Left lung (tissue), 14 donors: ENCODE measurements at places on chromosomes 1 and 21. TPM values are rescaled to one million over a fixed set of nuclear protein-coding genes. Genes with fewer than 3 reads are reported as not detected.
A peak's percentile ranks its signal among the peaks of the same experiment; 100 is the strongest.

OR2M3 gene
- total RNA-seq, result not detected

DNA sequence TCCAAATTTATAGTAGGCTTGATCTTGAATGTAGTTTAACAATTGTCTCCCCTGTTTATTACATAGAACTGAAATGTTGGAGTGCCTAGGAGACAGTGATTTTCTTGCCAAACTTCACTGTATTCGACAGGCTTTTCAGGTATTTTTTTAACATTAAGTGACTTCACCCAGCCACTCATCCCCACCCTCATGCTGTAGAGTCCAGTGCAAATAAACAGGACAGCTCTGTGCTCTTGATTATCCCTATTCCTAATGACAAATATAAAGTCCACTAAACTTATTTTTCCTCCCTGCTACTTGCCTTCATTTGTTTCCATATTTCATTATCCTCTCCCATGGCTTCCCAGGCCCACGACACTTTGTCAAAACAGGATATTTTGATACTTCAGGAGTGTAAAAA is 29.2 kb upstream of the NEXN start:
- H3K4me1 ChIP-seq, result no peaks in the 10 kb centered on the region
- no peaks in the 10 kb centered on the region for H3K27me3 ChIP-seq
- no peak overlapping the region for H3K4me3 ChIP-seq
- no peaks in the 10 kb centered on the region for H3K36me3 ChIP-seq
- no peak overlapping the region for H3K27ac ChIP-seq
- DNase-seq, result no peak

DNA sequence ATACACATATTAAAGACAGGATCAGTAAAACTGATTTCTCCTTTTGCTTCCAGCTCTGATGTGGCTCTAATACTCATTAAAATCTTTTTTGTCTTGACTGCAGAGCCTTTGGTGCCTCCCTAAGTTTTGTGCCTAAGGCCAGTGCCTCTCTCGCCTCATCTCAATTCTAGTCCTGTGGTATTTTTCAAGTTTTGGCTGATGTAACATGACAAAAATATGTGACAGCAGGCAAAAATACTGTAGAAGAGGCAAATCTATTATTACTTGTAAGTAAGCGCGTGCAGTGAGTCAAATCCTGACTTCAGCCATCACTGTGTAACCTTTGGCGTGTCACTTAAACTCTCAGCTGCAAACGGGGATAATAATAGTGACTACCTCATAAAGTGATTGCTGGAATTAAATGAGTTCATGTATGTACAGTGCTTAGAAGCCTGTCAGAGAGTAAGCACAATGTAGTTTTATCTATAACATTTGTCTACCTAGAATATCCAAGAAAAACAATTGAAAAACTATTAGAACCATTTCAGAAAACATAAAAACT is 74.0 kb downstream of the MAB21L3 start:
- H3K4me1 ChIP-seq, result no peaks in the 10 kb centered on the region
- H3K27me3 ChIP-seq, result no peaks in the 10 kb centered on the region
- H3K36me3 ChIP-seq, result no peaks in the 10 kb centered on the region
- H3K4me3 ChIP-seq, result no peak overlapping the region
- H3K27ac ChIP-seq, result no peak overlapping the region

GRCh38 chr21:32481875-32482408 is 69.4 kb downstream of the EVA1C start:
- H3K4me3 ChIP-seq, result no peak overlapping the region
- no peaks in the 10 kb centered on the region for H3K27me3 ChIP-seq
- no peak for DNase-seq
- peaks cover 5% of the 10 kb centered on the region for H3K36me3 ChIP-seq
- H3K27ac ChIP-seq, result no peak overlapping the region

GRCh38 chr1:235147269-235147668 is 13.8 kb downstream of the RBM34 start:
- no peaks in the 10 kb centered on the region for H3K36me3 ChIP-seq
- H3K27ac ChIP-seq, result no peak overlapping the region
- DNase-seq, result no peak
- no peak overlapping the region for H3K4me3 ChIP-seq
- no peaks in the 10 kb centered on the region for H3K4me1 ChIP-seq

IGSF3 gene
- total RNA-seq, result 12.6 TPM

CDA gene
- total RNA-seq, result 12.2 TPM

GBP2 gene
- total RNA-seq, result 36.3 TPM

DNA sequence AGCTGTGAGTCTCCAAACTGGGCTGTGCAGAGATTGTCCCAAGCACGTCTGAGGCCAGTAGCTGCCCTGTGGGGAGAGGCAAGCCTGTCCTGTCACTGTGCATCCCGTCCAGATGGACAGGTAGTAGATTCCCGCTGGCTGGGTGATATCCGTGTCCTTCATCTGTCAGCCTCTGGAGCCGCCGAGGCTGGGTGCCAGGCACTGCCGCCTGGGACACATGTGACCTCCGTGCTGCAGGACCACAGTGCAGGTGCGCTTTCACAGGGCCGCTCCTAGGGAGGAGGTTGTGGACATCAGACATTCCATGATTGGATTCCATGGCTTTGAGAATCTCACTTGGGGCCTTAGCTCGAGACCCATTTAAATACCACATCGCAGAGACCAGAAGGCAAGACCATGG is 4.7 kb downstream of the PDXK start:
- peaks cover 88% of the 10 kb centered on the region for H3K4me1 ChIP-seq
- H3K4me3 ChIP-seq, result no peak overlapping the region
- H3K27ac ChIP-seq, result no peak overlapping the region
- H3K27me3 ChIP-seq, result no peaks in the 10 kb centered on the region
- H3K36me3 ChIP-seq, result peaks cover 19% of the 10 kb centered on the region

DNA sequence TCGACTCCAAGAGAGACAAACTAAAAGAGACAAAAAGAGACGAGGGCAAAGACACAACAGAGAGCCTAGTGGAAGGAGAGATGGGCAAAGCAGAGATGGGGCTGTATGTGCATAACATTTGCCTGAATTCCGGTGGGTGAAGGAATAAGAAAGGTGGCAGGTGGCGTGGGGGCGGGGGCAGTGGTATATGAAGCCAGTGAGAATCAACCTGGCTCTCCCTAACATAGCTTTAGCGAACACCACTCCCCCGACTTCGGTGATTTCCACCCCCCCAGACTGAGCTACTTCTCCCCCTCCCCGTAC is 1.1 kb downstream of the INKA2 start:
- peak overlapping the region; percentile 85 for H3K27ac ChIP-seq
- peaks cover 5% of the 10 kb centered on the region for H3K4me1 ChIP-seq
- DNase-seq, result no peak
- H3K4me3 ChIP-seq, result peak overlapping the region; percentile 73

DNA sequence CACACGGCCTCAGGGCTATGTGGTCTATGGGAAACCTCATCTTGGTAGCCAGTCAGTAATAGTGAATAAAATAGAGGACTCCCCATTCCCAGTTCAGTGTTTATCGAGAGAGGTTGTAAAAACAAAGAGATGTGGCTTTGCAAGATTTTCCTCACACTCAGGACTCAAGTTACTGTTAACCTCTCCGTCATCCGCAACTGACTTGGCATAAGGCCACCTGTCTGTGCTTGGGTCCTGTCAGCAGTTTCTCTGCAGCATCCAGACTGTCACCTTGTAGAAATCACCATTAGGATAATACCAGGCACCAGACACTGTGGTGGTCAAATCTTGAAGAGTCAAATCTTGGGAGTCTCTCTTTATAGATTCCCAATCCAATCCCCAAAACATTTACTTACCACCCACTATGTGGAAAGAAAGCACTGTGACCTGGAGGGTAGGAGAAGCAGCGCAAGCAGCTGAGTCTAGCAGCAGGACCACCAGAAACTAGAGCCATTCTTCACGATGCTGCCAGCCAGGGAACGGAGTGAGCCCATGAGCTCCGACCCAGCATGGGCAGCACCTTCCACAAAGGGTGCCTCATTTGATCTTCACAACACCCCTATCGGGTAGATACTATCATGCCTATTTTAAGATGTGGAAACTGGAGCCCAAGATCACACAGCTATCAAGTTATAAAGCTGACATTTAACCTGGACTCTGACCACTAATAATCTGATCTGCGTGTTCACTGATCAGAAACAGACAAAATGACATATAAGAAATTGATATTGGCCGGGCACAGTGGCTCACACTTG is 5.6 kb upstream of the GPR25 start:
- H3K4me3 ChIP-seq, result no peak overlapping the region
- H3K36me3 ChIP-seq, result peaks cover 12% of the 10 kb centered on the region
- peaks cover 3% of the 10 kb centered on the region for H3K27me3 ChIP-seq

- H3K4me3 ChIP-seq, result no peak overlapping the region
- no peak overlapping the region for H3K27ac ChIP-seq
- DNase-seq, result no peak
- H3K36me3 ChIP-seq, result no peaks in the 10 kb centered on the region
- H3K4me1 ChIP-seq, result no peaks in the 10 kb centered on the region
These were observed 802.1 kb downstream of the PLA2G4A start for GRCh38 chr1:187630653-187631380.

DNA sequence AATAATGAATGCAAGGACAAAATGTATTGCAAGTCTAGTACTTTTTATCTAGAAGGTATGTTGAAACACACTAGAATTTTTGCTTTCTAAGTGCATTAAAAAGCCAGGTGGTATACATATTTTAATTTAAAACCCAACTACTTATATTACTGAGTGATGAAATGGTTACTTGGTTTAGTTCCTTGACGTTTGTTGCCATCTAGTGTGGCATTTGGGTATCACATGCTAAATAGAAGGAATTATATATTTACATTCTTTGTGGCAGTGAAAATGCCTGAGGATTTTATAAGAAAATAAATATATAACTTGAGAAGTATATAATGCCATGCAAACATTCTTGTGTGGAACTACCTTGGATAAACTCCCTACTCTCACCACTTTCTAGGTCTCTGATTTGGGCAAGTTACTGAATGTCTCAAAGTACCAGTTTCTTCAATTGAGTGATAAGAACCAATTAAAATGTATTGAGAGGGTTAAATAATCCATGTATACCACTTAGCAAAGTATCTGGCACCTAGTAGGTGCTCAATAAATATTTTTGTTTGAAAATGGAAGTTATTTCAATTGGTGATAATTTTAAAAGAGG is 69.6 kb downstream of the SDCCAG8 start:
- H3K27ac ChIP-seq, result no peak overlapping the region
- H3K4me3 ChIP-seq, result no peak overlapping the region
- no peaks in the 10 kb centered on the region for H3K27me3 ChIP-seq
- H3K4me1 ChIP-seq, result no peaks in the 10 kb centered on the region
- DNase-seq, result no peak
- H3K36me3 ChIP-seq, result peaks cover 2% of the 10 kb centered on the region

MTMR11 gene
- total RNA-seq, result 18.0 TPM

GRCh38 chr1:244413736-244414135 is 38.0 kb downstream of the ADSS2 start:
- peaks cover 97% of the 10 kb centered on the region for H3K36me3 ChIP-seq
- no peak overlapping the region for H3K4me3 ChIP-seq
- H3K27me3 ChIP-seq, result no peaks in the 10 kb centered on the region

FAM72B gene
- 1.4 TPM for total RNA-seq

DNA sequence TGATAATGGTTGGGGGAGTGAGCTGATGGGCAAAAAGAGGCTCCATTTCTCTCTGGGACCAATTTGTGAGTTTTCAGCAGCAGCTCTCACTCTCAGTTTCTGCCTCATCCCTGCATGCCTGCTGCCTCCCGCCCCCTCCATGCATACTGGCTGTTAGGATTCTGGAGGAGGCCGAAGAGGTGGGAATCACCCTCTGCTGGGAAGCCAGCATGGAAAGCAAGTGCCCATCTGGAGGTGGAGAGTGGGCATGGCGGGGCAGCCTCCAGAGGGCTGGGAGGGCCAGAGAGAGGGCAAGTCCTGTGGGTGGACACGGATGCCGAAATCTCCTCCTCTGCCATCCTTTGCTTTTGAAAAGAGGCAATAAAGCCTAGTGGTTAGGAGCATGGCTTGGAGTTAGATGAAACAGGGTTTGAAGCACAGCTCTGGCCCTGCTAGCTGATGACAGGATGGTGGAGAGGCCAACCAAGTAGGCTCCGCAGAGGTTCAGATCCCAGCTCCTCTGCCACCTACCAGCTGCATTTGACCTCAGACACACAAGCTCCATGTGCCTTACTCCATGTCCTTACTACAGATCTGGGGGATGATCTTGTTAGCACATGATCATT is 113.4 kb downstream of the GRIK3 start:
- no peak overlapping the region for H3K27ac ChIP-seq
- DNase-seq, result no peak
- no peaks in the 10 kb centered on the region for H3K4me1 ChIP-seq

CFH gene
- 161 TPM for total RNA-seq

- no peaks in the 10 kb centered on the region for H3K4me1 ChIP-seq
- no peak overlapping the region for H3K4me3 ChIP-seq
- H3K36me3 ChIP-seq, result no peaks in the 10 kb centered on the region
- DNase-seq, result no peak
- H3K27ac ChIP-seq, result no peak overlapping the region
These were observed 335.3 kb upstream of the KAZN start for GRCh38 chr1:14263225-14263624.

GRCh38 chr1:176073524-176074157 is 133.4 kb downstream of the COP1 start:
- DNase-seq, result no peak
- no peak overlapping the region for H3K27ac ChIP-seq
- H3K4me1 ChIP-seq, result no peaks in the 10 kb centered on the region

GRCh38 chr1:26862781-26863684 is at the start of gene SFN:
TSS of gene SFN (plus strand) at chr1:26863149. CDS start at chr1:26863213, 64 bp downstream.
- peaks cover 4% of the 10 kb centered on the region for H3K36me3 ChIP-seq
- no peaks in the 10 kb centered on the region for H3K4me1 ChIP-seq
- H3K27ac ChIP-seq, result peak within 1 kb of the TSS; percentile 95

SMPDL3B gene
- total RNA-seq, result 15.7 TPM

- no peaks in the 10 kb centered on the region for H3K36me3 ChIP-seq
- no peak overlapping the region for H3K27ac ChIP-seq
- no peaks in the 10 kb centered on the region for H3K27me3 ChIP-seq
- H3K4me3 ChIP-seq, result no peak overlapping the region
- H3K4me1 ChIP-seq, result no peaks in the 10 kb centered on the region
These were observed 15.0 kb upstream of the PSMB2 start for GRCh38 chr1:35656148-35656862.

GRCh38 chr1:39418236-39418635 is 73.2 kb upstream of the BMP8A start:
- H3K4me3 ChIP-seq, result no peak overlapping the region
- no peaks in the 10 kb centered on the region for H3K27me3 ChIP-seq
- no peak overlapping the region for H3K27ac ChIP-seq
- H3K36me3 ChIP-seq, result no peaks in the 10 kb centered on the region

SPRR3 gene
- total RNA-seq, result not detected

TRAF3IP3 gene
- 4.5 TPM for total RNA-seq

- H3K27ac ChIP-seq, result no peak overlapping the region
- H3K36me3 ChIP-seq, result no peaks in the 10 kb centered on the region
- no peak for DNase-seq
- no peaks in the 10 kb centered on the region for H3K4me1 ChIP-seq
These were observed 12.8 kb upstream of the CLSTN1 start for GRCh38 chr1:9836632-9836960.
